NCI-H345 (cell line): ENCODE measurements at places on chromosomes 5 and 9.
A peak's percentile ranks its signal among the peaks of the same experiment; 100 is the strongest.

DNA sequence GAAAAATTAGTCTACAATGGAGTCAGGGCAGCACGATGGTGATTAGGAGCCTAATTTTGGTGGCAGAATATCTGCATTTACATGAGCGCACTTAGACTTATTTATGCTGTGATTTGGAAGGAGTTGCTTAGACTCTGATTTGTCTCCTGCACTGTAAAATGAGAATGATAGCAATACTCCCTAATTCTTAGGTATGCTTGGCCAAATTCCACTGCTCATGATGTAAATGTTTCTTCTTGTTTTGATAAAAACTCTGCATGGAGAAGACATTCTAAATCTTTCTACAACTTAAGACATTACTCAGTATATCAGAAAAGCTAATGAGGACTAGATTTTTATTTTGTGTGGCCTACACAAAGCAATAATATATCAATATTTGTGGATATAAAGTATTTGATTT, 205.4 kb downstream of the CDH18 start:
- DNase-seq = no peak

DNA sequence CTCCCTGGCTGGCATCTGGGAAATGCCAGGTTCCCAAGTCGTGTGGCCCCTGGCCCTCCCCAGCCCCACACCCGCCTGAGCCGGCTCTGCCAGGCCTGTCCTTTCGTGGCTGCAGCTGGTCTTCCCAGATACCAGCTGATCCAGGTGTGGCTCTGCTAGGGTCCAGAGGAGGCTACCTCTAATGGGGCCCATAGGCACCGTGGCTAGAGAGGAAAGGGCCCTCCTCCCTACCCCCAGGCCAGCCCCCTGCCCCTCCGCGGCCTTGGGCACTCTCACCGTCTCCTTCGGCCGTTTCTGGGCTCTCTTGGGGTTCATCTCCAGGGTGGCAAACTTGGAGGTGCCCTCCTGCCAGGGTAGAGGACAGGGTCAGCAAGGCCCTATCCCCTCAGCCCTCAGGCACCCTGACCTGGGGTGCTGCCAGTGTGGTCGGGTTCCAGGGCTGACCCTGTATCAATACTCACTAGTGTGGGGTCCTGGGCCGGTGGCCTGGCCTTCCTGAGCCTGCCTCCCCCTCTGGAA, 17.0 kb downstream of the RALGDS start:
- DNase-seq = no peak

GRCh38 chr9:127395497-127396252, 1.3 kb upstream of the SLC2A8 start:
- DNase-seq = no peak

DNA sequence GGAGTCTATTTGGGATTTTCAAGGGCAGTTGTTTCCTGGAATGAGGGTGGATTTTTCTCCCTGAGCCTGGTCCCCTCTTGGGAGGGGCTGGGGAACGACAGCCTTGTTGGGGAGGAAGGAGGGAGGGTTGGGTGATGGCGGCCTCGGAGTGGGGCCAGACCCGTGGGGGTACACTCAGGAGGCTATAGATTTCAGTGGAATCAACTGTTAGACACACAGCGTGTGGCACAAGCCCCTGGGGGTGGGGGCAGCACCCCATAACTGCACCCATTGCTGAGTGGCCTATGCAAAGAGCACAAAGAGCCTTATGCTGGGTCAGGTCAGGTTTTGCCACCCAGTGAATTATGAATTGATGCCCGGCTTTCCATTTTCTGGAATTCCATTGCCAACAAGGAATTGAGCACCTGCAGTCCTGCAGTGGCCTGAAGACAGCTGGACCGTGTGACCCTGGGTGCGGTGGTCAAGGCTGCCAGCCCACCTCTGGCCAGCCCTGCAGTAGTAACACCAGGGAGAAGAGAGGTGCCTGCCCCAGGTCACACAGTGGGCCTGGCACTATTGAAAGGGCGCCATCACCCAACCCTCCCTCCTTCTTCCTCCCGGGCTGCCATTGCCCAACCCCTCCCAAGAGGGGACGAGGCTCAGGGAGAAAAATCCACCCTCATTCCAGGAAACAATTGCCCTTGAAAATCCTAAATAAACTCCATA, 8.4 kb downstream of the MYMK start:
- no peak for DNase-seq

DNA sequence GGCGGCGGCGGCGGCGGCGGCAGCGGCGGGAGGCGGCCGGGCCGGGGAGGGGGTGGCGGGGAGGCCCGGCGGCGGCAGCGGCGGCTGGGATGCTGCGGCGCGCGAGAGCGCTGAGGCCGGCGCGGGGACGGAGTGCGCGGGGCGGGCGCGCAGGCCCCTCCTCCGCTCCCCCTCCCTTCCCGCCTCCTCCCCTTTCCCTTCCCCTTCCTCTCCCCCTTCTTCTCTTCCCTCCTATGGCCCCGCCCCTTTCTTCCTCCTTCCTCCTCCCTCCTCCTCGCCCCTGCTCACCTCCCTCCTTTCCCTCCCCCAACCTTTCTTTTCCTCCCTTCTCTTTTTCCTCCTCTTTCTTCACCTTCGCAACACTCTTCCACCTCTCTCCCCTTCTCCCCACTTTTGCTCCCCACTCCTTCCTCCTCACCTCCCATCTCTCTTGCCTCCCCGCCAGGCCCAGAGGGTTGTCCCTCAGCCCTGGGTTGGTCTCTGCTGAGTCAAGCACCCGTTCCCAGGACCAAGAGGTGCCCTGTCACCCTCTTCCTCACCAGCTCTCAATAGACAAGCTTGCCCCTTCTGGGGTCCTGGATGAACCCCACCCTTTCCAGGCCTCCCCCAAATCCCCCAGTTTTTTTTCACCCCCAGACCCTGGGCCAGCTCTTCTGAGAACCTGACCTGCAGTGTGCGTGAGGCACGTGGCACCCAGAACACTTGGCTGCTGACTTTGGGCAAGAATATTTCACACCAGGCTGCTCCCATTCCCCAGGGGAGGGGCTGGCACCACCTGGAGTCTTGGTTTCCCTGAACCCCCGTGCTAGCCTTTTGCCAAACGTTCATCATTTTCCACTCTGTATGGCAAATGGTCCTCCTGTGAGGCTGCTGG, at the start of gene SEMA4D:
SEMA4D (minus strand) TSS at position 136 of the 874 bp plus-strand sequence. CDS start 92,657 bp downstream, outside the sequence.
- DNase-seq = peak; percentile 40

GRCh38 chr5:39473156-39473775, 48.5 kb upstream of the DAB2 start:
- no peak for DNase-seq

DNA sequence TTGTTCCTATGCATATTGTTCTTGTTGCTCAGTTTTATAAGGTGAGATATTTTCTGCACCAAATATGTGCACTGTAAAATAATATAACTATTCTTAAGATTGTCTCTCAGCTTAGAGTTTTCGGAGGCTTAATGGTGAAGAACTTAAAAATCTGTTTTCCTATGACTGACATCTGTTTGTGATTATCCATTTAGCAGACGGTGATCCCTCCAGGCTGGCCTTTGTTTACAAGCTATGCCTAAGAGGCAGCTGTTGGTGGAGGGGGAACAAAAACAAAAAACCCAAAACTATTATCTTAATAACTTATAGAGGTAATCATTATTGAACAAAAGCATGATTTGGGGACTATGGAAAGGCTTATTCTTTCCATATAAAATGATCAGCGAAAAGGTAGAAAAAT, 658 bp downstream of the PDCD1LG2 start:
- no peak for DNase-seq

DNA sequence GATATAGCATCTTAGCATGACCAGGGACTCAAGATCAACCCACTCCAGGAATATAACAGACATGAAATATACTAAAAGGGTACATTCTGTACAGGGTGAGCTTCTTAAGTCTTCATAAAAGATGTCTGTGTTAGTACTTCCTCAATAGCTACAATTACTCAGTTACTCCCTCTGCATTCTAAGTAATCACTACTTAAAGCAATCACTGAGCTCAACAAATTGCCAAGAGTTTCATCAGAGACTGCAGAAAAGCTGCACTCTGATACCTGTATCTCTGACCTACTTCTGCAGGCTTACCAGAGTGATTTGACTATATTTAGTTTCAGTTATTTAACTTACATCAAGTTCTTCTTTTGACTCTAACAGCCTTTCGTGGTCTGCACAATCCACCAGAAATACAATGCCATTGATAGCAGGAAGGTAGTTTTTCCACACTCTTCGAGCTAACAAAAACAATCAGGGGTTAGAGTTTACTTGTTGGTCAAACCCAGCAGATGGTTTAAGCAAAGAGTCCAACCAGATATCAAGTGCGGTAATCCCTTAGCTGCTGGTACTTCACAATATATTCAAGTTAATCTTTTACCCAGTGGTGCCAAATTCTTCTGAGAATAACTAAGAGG, 23.3 kb downstream of the SAR1B start:
- no peak for DNase-seq

DNA sequence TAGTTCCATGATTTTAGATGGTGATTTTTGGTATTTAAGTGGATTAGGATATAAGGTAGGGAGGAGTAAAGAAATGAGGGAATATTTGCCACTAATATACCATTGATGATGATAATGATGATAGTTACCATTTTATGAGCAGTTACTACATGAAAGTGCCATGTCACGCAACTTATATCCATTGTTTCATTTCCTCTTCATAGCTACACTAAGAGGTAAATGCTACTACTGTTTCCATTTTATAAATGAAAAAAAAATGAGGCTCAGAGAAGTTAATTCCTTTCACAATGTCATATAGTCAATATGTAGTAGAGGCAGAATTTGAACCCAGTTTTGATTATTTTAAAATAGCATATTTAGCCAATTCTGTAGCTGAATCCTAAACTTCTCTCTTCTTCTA, 112.2 kb upstream of the ADRA1B start:
- no peak for DNase-seq

- DNase-seq = no peak
Observed at GRCh38 chr5:9653811-9654210, 23.7 kb upstream of the TAS2R1 start.

DNA sequence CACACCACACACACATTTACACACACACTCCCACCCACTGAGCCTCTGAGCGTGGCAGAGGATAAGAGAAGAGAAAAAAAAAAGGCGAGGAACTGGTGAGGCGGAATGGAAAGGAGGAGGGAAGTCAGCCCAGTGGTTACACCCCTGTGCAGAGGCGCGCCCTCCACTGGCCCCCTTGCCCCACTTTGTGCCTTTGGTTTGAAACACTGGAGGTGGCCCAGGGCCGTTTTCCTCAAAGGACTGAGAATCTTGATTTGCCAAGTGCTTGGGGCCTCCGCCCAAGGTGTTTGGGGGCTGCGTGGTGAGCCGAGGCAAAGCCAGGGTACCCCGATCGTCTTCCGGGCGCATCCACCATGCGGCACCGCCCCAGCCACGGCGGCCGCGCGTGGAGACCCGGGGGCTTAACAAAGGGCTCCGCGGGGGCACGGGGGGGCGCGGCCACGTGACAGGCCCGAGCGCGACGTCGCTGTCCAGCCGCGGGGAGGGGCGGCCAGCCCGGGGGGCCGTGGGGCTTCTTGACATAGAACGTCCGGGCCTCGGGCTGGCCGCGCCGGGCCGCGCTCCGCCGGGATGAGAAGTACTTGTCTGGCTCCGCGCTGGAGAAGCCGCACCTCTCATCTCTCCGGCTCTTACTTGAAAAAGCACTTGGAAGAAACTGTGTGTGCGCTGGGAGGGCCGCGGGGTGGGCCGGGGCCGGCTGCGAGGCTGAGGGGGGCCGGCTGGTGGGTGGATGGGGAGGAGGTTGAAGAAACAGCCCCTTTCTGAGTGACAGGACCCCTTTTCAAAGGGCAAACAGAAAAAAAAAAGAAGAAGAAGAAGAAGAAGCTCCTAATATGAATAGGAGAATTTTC, 21.0 kb downstream of the NR2F1 start:
- peak; percentile 10 for DNase-seq

- DNase-seq = no peak
Observed at GRCh38 chr5:14184725-14185124, 41.6 kb downstream of the TRIO start.

DNA sequence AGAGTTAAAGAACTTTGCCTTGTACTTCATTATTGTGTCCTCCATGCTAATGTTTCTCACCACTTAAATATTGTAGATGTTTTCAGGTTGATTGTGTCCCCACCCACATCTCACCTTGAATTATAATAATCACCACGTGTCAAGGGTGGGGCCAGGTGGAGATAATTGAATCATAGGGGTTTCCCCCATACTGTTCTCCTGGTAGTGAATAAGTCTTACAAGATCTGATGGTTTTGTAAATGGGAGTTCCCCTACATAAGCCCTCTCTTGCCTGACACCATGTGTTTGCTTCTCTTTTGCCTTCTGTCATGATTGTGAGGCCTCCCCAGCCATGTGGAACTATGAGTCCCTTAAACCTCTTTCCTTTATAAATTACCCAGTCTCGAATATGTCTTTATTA, 248.3 kb downstream of the FBXL7 start:
- no peak for DNase-seq

DNA sequence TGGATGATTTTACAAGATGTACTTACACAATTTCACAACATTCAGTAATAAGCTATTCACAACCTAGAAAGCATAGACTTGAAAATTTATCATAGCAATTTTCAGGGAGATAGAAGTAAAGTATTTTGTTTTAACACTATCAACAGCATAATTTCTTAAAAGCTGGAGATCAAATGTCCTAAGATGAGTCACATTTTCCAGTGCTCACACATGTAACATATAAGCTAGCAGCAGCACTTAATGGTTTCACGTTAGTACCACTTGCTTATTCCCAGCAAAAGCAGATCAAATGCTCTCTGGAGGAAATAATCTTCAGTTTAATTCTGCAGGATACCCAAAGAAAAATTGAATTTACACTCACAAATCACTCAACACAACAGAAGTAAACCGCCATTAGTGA, 6.5 kb downstream of the OR13C8 start:
- no peak for DNase-seq

DNA sequence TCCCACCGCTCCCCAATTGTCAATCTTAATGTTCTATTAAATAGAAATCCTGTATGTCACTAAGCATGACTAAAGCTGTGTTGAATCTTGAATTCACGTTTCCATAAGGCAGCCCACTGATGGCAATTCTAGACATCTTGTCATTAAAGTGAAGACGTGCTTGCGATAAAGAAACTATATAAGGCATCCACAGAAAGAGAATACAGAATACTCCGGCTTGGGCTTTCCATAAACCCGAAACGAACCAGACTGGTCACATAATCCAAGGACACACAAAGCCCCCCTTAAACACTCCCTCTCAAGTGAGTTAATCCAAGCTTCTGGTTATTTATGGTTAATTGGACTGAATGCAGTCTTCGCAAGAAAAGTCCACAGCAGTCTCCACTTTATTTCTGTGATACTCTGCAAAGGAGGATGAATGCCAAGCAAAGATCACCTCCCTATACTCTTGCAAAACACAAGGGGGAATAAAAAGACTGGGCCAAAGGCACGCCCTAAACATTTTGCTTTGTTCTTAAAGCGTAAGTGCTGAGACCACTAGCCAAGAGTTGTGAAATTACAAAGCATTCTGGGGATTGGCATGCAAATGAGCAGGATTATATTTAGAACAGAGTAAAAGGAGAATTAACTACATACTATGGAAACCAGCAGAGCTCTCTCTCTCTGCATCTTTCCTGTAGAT, 54.7 kb downstream of the DPYSL3 start:
- DNase-seq = peak; percentile 38

GRCh38 chr9:73980754-73981153, 516.4 kb upstream of the RORB start:
- no peak for DNase-seq

DNA sequence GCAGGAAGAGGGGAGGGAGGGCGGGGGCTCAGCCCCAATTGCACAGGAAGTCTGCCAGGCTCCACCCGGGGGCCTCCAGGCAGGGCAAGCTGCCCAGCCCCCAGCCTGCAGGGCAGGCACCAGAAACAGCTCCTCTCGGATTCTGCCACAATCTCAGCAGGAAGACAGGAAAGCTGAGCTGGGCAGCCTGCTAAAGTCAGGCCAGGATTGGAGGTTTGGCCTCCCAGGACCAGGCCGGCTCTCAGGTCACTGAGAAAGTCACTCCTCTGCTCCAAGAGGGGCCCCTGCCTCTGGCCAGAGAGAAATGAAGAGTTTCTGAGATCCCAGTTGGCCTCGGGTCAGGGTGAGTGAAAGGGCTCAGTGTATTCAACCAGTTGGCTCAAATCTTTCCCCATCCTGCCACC, 54.6 kb upstream of the STXBP1 start:
- no peak for DNase-seq
